Mesenteric fat pad (tissue), 1 donor: ENCODE measurements at places on chromosomes 1 and 21. TPM values are rescaled to one million over a fixed set of nuclear protein-coding genes. Genes with fewer than 3 reads are reported as not detected.

The VASH2 gene
- 3.0 TPM for total RNA-seq

The IBA57 gene
- 7.5 TPM for total RNA-seq

The ALX3 gene
- total RNA-seq, result not detected

The STIL gene
- total RNA-seq, result 1.8 TPM

The MYOCOS gene
- total RNA-seq, result not detected

The LAMC2 gene
- 1.0 TPM for total RNA-seq
